ENCODE measurements at places on chromosomes 1 and 21.

GRCh38 chr1:71049951-71050598 is 2.5 kb upstream of the PTGER3 start:
- peak; percentile 62 for DNase-seq

GRCh38 chr1:158813164-158813563 is 18.0 kb upstream of the MNDA start:
- DNase-seq, result no peak

- peak; percentile 5 for DNase-seq
These were observed 483.6 kb upstream of the RGS18 start for GRCh38 chr1:191674626-191675179.

DNA sequence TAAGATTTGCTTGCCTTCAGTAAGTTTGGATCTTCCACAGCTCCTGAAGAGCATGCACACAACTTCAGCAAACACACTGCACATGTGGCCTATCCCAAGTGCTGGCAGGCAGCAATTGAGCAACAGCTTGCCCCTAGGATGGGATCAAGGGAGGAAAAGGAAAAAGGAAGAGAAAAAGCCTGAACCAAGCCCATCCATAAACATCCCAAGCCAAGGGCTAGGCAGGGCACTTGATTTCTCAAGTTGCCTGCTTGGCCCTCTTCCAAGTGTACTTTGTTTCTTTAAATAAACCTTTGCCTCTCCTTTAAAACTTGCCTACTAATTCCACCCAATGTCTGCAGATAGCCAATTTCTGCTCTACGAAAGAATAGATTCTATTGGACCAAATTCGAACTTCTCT is 49.0 kb upstream of the OLFM3 start:
- DNase-seq, result no peak

DNA sequence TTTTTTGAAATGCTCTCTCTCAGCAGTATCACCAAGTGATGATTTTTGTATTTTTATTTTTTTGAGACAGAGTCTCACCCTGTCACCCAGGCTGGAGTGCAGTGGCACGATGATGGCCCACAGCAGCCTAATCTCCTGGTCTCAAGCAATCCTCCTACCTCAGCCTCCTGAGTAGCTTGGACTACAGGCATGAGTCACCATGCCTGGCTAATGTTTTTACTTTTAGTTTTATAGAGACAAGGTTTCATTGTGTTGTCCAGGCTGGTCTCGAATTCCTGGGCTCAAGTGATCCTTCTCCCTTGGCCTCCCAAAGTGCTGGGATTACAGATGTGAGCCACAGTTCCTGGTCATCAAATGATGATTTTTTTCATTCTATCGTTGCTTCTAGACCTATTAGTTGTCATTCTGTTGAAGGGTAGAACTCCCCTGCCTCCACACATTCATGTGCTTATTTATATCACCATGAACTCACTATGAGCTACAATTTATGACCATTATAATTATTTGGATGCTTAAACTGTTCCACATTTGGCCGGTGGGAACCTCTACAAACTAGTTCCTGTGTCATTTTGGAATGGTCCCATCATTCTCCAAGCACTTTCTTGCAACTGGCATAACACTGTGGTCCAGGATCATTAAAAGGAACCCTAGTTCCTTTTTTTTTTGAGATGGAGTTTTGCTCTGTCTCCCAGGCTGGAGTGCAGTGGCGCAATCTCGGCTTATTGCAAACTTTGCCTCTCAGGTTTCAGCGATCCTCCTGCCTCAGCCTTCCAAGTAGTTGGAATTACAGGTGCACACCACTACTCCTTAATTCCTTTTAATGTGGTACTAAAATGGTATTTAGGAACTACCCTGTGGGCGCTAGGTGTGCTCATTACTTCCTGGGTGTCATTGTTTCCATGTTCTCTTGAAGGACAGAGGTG is 20.2 kb upstream of the TOR3A start:
- no peak for DNase-seq

- DNase-seq, result no peak
These were observed 5.9 kb upstream of the CTRC start for GRCh38 chr1:15432324-15432723.

DNA sequence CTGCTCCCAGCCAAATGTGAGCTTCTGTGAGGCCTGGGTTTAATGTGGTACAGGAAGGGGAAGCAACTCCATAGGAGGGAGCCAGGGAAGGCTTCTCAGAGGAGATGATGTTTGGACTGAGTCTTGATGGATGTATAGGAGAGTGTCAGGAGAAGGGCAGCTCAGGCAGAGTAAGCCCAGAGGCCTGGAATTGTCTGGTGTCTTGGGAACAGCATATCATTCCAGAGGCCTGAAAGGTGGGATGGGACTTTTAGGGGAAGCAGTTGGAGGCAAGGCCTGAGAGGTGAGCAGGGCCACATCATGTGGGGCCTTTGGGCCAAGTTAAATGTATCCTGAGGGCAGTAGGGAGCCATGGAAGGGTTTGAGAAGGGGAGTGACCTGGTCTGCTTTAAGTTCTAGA is 148.6 kb upstream of the WNT4 start:
- DNase-seq, result no peak

- DNase-seq, result no peak
These were observed 107.3 kb downstream of the TOMM20 start for GRCh38 chr1:235021321-235021720.

GRCh38 chr1:43976045-43976444 is 1.3 kb downstream of the ATP6V0B start:
- no peak for DNase-seq

- DNase-seq, result peak; percentile 13
These were observed 29.4 kb downstream of the PTGFR start for GRCh38 chr1:78520216-78520615.

DNA sequence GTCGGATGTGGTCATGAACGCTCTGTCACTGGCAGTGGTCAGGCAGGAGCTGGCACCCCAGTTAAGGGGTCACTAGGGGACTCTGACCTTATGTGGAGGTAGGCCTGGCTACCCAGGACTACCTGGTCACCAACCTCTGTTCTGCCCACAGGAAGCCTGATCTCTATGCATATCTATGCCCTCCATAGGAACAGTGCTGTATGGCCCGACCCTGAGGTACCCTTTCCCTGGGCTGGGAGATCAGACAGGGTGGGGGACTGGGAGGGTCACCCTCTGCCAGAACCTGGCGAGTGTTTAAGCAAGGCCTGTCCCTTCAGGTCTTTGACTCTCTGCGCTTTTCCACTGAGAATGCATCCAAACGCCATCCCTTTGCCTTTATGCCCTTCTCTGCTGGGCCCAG is 19.0 kb downstream of the CYP4B1 start:
- no peak for DNase-seq

DNA sequence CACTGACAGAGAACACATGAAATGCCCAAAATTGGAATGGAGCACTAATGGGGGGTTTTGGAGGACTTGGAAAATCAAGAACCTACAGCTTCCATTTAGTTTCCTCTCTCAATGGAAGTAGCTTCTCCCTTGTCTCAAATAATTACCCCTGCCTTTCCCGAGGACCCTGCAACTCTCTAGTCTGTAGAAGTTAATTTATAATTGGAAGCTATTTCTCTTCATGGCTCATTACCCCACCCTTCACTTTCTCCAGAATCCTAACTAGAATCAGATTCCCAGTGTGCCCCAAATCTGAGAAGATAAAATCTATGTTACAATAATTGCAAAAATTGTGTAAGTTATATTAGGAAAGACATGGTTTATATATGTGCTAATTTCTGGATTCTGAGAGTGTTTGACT is 181.5 kb upstream of the ATP1B1 start:
- DNase-seq, result no peak

DNA sequence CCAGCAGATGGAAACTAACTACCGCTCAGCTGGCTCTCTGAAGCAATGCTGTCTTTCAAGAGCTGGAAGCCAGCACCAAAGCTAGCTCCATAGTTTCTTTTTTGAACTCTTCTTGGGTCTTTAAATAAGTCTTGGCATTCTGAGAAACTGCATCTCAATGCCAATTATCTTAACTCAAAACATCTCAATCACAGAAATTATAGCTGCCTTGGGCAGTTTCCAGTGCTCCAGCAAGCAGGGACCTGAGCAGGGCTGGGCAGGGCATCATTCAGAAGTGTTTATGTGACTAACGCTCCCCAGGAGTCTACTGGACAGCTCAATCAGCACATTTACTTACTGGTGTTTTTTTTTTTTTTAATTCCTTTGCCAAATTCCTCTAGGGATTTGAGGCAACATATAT is 18.3 kb upstream of the PADI4 start:
- DNase-seq, result peak; percentile 59

DNA sequence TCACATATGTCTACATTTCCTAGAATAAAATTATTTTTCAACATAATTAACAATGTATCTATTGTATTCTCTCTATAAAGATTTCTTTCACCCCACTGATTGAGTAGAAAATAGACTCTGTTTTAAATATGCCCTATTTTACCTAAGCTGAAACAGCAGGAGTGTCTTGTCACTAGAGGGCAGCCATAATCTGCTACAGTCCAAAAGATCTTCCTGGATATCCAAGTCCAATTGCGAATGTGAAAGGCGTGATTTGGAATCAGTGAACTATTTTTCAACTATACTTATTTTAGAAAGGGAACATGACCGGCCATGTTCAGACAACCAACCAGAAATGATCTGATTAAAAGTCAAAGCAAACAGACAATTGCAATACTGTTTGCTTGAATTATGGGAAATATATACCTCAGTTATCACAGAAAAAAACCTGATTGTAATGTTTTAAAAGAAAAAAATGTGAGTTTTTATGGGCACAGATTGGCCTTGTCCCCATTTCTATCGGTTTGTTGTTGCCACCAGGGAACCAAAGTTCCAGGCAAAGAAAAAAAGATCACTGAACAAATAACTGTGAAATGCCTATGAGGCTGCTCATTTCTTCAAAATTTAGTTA is 1211.0 kb upstream of the ADGRL4 start:
- peak; percentile 73 for DNase-seq

DNA sequence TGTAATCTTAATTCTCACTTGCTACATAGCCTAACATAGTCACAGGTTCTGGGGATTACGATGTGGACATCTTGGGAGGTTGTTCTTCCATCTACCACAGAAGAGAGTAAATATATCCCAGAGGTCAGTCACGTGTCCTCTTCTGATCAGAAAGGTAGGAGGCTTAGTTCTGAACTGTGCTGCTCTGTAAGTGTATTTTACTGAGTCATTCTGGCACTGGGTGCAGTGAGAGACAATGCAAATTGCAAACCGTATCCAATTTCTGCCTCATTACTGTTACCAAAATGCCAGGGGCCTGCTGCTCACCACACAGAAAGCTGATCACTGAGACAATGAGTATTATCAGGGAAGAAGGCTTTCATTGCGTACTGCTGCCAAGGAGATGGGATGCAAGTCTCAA is 104.0 kb downstream of the GABPA start:
- no peak for DNase-seq

GRCh38 chr1:63592536-63593302 is 492 bp upstream of the PGM1 start:
- no peak for DNase-seq

DNA sequence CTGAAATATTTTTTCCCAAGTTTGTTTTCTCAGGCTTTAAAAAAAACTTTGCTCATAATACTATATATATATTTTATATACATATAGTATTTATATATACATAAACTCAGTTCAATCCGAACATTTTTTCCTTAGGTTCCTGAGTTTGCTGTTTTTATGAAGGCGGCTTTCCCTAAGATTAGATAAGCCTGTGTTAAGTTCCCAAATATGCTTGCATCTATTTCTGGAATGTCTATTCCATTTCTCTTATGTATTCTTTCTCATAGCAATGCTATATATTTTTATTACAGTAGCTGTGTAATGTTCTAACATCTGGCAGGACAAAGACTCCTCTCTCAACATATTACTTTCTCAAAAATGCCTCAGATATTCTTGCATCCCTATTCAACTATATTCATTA is 45.9 kb downstream of the ADSS2 start:
- DNase-seq, result no peak

DNA sequence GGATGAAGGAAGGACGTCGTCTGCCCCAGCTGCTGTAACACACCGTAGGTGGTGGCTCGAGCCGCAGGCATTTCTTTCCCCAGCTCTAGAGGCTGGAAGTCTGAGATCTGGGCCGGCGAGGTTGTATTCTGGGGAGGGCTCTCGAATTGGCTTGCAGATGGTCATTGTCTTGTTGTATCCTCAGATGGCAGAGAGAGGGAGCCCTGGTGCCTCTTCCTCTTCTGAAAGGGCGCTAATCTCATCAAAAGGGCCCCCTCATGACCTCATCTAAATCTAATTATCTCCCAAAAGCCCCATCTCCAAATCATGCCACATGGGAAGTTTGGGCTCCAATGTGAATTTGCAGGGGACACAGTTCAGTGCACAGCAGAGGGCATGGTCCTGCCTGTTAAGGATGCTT is 109.0 kb downstream of the SIK1 start:
- no peak for DNase-seq

DNA sequence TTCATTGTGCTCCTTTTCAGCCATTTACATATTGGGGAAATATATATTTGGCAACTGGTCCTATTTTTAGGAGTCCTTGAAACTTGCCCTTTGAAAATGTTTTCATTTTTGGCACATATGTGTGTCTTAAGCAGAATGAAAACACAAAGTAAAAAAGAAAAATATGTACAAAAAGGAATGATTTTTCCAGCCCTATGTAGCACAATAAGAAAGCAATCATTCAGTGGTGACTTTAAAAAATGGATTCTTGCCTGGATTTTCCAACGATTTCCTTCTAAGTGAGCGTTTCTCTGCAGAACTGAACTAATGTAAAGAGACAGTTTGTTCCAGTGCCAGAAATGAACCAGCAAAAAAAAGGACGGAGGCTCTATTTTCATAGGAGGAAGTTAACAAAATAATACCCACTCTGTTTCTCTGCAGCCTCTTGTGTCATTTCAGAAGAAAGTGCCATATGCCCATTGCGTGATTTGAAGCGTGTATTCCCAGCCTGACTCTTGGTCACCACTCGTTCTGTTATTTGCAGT is 340.1 kb downstream of the SETD4 start:
- no peak for DNase-seq

GRCh38 chr1:32474954-32475353 is 10.1 kb downstream of the ZBTB8B start:
- no peak for DNase-seq

DNA sequence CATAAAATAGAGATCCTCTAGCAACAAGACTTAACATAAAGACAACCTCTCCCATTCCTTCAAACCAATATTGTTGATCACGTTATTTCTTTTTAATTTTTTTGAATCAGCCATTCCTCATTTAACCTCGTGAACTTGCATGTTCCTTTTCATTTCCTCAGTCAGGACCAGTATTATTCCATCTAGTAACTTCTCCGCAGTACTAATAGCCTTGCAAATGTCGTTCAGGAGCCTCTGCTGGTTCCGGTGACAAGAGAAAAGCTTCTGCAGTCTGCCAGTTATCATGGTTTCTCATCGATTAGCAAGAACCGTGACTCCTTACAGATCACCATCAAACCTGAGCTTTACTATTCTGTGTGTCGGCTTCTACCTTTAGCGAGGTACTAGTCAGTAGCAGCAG is 3.0 kb downstream of the APP start:
- no peak for DNase-seq

GRCh38 chr1:2019172-2019543 is at the start of gene GABRD:
TSS of gene GABRD (plus strand) at chr1:2019345. CDS start at chr1:2019424, 79 bp downstream.
- DNase-seq, result no peak

GRCh38 chr1:162444903-162445302 is 33.0 kb upstream of the SH2D1B start:
- DNase-seq, result no peak

Measured in fibroblast of skin of abdomen (primary cell).